Ascending aorta (tissue), 2 donors: ENCODE measurements at places on chromosomes 5 and 9. TPM values are rescaled to one million over a fixed set of nuclear protein-coding genes. Genes with fewer than 3 reads are reported as not detected.

GRCh38 chr9:130536701-130537107 is 42.7 kb upstream of the FUBP3 start:
- H3K4me3 ChIP-seq, result no peak overlapping the region
- no peaks in the 10 kb centered on the region for H3K27me3 ChIP-seq
- DNase-seq, result no peak
- H3K27ac ChIP-seq, result no peak overlapping the region

DNA sequence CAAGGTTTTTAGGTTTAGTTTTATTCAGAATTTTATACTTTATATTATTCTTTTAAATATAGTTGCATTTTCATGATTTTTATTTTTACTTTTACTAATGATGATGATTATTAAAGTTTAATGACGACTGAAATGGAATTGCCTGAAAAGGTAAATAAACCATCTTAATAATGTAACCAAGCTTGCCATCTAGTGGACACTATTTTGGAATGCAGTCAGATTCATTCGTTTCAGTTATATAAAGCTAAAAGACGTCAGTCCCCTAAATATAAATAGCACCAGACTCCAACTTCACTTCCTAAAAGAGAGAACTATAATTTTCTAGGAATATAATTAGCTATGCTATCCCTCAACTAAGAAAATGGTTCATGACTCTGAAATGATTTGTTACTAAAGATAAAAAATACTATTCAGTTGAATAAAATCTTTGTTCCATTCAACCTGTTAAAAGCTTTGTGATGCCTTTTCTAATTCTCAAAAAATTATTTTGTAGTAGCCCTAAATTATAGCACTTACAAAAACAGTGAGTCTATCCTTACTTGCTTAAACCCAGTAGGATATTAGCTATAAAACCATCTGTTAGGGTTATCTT is 19.9 kb downstream of the ABITRAM start:
- H3K27ac ChIP-seq, result peak overlapping the region; percentile 79
- no peaks in the 10 kb centered on the region for H3K36me3 ChIP-seq
- no peak for DNase-seq
- no peaks in the 10 kb centered on the region for H3K27me3 ChIP-seq
- no peak overlapping the region for H3K4me3 ChIP-seq

DNA sequence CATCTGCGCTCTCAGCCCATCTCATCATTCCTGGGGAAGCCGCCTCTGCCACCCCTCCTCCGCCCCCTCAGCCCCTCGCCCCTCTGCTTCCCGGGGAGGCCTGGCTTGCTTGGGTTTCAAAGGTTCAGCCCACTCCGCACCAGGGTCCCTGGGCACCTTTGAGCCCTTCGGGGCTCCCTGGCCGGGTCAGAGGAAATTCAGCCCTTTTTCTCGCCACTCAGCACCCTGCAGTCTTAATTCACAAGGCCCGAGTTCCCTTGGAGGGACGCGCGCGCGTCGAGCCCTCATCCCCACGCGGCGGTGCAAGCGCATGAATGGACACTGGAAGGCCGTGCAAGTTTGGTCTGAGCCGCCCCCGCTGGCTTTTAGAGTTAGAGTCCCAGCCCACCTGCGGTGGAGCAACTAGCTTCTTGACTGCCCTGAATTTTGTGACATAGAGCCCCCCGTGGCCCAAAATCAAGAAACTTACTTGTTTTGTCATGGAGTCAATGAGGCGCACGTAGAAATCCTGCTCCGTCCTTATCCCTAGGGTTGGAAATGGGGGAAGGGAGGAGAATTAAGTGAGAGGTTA is 4.5 kb downstream of the EBF1 start:
- peak overlapping the region; percentile 97 for H3K27ac ChIP-seq
- H3K27me3 ChIP-seq, result no peaks in the 10 kb centered on the region
- peak overlapping the region; percentile 70 for H3K4me3 ChIP-seq
- no peak for DNase-seq
- no peaks in the 10 kb centered on the region for H3K36me3 ChIP-seq
- peaks cover 10% of the 10 kb centered on the region for H3K4me1 ChIP-seq

- no peak overlapping the region for H3K4me3 ChIP-seq
- no peaks in the 10 kb centered on the region for H3K4me1 ChIP-seq
- no peaks in the 10 kb centered on the region for H3K36me3 ChIP-seq
These were observed 41.9 kb downstream of the ZNF354A start for GRCh38 chr5:178688551-178688950.

WNK2 gene
- not detected for total RNA-seq

OR1Q1 gene
- total RNA-seq, result not detected
